ENCODE measurements at places on chromosomes 11 and 22.

GRCh38 chr11:116263770-116264169, 509.0 kb downstream of the BUD13 start:
- DNase-seq = no peak

DNA sequence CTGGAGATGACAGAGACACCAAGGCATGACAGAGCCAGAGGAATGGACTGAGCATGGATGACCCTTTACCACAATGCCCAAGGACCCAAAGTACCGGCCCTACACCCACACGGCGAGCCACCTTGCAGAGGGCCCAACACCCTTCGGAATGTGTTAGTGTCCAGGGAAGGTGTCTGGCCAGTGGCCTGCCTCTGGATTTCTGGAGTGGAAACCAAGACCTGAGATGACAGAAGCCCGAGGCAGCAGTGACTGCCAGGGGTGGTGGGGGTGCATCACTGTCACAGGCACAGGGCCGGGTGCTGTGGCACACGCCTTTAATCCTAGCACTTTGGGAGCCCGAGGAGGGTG, 28.7 kb downstream of the PDGFB start:
- no peak for DNase-seq

GRCh38 chr22:32309585-32310251, 47.9 kb upstream of the RFPL3 start:
- no peak for DNase-seq

DNA sequence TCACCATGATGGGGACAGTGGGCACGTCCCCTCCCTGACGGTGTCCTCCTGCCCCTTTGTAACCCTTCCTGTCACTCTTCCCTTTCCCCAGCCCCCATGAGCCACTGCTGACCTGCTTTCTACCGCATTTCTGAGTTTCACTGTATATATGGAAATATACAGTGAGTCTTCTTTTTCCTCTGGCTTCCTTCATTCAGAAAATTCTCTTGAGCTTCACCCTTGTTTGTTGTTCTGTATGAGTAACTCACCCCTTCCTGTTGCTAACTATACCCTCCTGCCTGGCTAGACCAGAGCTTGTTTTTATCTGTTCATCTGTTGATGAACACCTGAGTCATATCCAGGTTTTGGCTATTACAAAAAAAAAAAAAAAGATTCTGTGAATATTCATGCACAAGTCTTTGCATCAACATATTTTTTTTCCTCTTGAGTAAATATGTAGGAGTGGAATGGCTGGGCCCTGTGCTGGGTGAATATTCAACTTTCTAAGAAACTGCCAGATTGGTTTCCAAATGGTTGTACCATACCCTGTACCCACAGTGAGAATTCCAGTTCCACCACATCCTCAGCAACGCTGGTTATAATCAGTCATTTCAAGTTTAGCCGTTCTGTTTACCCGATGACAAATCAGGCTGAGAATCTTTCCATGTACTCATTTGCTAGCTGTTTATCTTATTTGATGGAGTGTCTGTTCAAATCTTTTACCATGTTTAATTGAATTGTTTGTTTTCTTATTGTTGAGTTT, 62.0 kb downstream of the IGF2 start:
- DNase-seq = no peak

- DNase-seq = no peak
These were observed 79.0 kb downstream of the BUD13 start for GRCh38 chr11:116693593-116694348.

DNA sequence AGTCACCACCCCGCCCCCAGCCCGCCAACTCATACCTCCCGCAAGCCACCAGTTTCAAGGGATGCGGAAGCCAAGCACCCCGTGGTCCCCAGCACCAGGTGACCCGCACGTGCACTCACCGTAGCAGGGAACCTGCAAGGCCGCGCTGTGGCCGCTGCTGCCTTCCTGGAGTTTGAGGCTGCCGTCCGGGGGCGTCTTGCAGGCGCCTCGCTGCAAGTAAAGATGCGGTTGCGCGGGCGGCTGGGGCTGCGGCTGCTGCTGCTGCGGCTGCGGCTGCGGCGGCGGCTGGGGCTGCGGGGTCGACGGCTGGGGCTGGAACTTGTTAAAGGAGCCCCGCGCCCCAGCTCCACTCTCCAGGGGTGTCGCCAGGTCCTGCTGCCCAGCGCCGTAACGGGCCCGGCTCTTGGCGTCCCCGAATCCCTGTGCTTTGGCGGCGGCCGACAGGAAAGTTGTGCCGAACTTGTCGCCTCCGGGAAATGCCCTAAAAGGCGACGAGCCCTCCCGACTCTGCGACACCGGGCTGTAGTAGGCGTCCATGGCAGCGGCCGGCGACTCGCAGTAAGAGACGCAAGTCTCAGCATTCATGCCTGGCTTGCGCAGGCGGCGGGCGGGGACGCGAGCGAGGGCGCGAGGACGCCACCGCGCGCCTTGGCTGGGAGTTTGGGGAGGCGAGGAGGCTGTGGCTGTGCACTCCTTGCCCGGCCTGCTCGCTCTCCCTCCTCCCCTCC, at the start of gene ALX4:
Gene ALX4, minus strand, starts transcription at position 662 of the 728 bp plus-strand sequence. Its CDS starts 77 bp downstream, at position 585.
- DNase-seq = no peak

Data from stimulated activated CD4-positive, alpha-beta T cell treated with anti-CD3 and anti-CD28 coated beads, TNF-alpha, amount 100 ng/mL, for 1 hour (primary cell).